ENCODE measurements at places on chromosomes 2 and 18. TPM values are rescaled to one million over a fixed set of nuclear protein-coding genes. Genes with fewer than 3 reads are reported as not detected.

The GPR39 gene
- total RNA-seq, result 0.20 TPM

DNA sequence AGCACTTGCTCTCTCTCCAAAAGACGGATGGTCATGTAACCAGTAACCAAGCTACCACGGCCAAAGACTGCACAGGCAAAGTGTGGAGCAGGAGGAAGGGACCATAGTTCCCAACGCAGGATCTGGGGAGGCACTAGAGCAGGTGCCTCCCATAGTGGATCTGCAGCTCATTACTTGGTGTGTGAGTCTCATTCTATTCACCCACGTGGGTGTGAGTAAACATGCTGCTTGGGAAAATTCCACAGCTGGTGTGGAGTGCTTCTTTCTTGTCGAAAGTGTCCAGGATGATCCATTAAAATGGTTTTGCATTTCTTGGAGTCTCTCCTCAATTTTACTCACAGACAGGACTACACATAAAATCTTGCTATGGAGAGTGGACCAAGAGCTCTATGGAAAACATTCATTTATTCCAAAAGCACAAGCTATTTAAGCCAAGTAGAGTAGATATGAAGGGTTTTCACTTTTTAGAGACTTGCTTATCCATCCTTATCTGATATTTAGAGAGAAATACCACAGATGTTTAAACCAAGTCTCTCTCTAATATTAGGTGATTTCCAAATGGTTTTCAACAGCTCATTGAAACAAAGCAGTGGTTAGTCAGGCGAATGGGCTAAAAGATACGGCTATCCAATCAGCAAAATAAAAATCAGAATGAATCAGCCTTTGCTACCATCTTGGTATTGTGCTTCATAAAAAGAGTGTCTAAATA is 104.3 kb upstream of the CCDC195 start:
- no peak for DNase-seq

GRCh38 chr2:62227386-62228075 is 31.6 kb downstream of the B3GNT2 start:
- no peak for DNase-seq

DNA sequence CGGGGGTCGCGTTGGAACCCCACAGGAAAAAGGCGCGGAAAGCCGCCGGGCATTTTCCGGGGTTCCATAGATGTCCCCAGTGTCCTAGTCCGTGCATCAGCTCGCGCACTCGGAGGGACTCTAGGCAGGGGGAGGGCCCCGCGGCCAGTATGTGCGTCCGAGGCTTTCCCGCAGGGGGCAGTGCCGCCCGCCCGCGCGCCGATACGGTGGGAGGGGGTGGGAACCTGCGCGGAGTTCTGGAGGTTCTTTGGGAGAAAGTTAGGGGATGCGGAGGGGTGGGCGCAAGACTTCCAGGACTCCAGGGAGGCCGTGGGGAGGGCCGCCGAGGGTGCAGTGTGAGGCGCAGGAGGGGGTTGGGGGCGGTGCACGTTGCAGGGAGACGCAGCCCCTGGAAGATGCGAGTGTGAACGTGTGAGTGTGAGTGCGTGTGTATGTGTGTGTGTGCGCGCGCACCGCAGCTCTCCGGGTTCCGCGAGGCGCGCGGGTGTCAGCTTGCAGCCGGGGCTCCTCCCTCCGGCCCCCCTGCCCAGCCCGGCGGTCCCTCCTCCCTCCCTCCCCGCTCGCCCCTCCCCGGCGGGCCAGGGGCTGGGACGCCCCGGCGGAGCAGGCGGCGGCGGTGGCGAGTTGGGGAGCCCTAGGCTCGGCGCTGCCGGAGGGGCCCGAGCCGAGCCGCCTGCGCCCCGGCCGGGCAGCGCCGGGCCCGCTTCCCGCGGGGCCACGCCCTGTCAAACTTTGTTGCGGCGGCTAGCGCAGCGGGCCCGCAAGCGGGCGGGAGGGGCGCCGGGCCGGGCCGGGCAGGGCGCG is at the start of gene TCF7L1:
TSS of gene TCF7L1 (plus strand) at position 559 of the 804 bp plus-strand sequence. CDS start 293 bp downstream, outside the sequence.
- peak; percentile 95 for DNase-seq

GRCh38 chr2:419687-420317 is 131.9 kb upstream of the ALKAL2 start:
- DNase-seq, result no peak

- DNase-seq, result no peak
These were observed 66.9 kb upstream of the FZD5 start for GRCh38 chr2:207836521-207837133.

The NAT8 gene
- not detected for total RNA-seq

The IL37 gene
- 2.0 TPM for total RNA-seq

The IGFBP2 gene
- total RNA-seq, result 80.0 TPM

The LRATD1 gene
- 27.8 TPM for total RNA-seq

DNA sequence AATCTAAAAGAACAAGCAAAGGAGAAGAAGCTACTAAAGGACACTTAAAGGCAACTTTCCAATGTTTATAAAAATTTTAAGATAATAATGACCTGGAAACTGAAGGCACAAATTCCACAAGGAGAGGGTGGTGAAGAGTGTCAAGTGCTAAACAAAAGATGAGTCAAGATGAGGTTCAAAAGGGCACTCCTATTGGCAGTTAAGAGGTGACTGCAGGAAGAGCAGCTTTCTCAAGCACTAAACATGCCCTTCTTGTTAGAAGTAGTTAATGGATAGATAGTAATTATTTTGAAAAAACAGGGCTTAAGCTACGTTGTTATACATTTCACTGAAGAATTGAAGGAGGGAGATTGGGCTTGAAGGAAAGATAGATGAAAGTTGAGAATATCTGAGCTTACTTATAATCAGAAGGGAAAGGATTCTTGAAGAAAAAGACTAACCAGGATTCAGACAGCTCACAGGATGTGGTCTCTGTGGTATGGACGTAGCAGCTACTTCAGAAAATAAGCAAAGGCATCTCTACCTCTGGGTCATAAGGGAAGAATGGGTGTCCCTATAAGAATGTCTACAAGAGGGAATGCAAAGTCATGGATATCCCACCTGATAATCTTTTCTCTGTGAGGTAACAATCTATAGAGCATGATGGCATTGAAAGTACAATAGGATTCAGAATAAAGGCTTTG is 454.7 kb upstream of the SLC39A10 start:
- DNase-seq, result no peak

The MRO gene
- total RNA-seq, result 0.30 TPM

- DNase-seq, result no peak
These were observed 95.4 kb downstream of the CABLES1 start for GRCh38 chr18:23230686-23231085.

The PFN4 gene
- total RNA-seq, result 0.49 TPM

- DNase-seq, result no peak
These were observed 4.7 kb downstream of the IMP4 start for GRCh38 chr2:130347220-130347925.

- DNase-seq, result no peak
These were observed 192.1 kb downstream of the MBD2 start for GRCh38 chr18:54032412-54032811.

The CPS1 gene
- 4.7 TPM for total RNA-seq

DNA sequence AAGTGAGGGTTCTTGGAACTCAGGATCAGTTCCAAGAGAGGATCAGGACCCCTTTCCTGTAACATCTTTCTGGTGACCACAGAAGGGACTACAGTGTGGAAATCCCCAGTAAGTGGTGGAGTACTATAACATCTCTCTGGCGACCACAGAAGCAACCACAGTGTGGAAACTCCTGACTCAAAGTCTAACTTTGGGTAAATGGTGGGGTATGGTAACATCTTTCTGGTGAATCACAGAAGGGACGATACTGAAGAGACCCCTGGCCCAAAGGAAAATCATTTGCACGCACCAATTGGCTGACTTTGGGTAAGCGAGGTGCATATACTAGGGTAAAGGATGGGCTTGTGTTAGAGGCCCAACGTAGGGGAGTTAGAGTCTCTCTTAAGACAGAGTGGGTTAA is 56.3 kb upstream of the GULP1 start:
- DNase-seq, result no peak

GRCh38 chr18:54209471-54210180 is 14.8 kb downstream of the MBD2 start:
- DNase-seq, result no peak

GRCh38 chr2:12251121-12251520 is 465.6 kb upstream of the TRIB2 start:
- no peak for DNase-seq

DNA sequence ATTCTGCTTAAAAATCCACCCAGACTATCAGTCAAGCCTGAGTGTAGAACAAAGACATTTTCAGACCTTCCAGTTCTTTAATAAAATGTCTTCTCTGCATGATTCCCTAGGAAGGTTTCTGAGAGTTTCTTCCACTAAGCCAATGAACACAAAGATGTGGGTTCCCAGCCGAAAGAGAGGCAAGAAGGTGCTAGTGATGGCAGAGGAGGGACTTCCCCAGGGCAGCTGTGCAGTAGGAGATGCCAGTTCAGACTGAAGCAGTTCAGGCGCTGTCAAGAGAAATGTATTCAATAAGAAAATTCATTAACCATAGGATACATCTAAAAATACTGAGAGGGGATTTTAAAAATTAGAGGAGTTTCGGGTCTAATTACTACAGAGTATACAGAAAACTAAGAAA is 83.3 kb downstream of the RND3 start:
- no peak for DNase-seq

GRCh38 chr2:126719833-126720351 is 63.9 kb downstream of the GYPC start:
- DNase-seq, result no peak

GRCh38 chr2:69827796-69828540 is 1.5 kb upstream of the GMCL1 start:
- no peak for DNase-seq

DNA sequence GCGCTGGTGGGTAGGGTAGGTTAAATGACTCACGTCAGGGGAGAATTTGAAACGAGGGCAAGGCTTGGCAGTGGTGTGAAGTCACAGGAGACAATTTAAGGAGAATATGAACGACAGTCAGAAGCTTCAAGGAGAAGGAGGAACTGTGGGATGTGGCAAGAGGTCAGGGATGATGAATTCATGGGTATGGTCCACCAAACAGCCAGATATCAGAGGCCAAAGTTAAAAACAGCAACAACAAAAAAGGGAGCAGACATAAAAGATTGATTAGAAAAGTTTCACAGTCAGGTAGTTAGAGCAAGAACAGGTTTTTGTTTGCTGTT is 1.4 kb upstream of the ZNF396 start:
- no peak for DNase-seq

The FEV gene
- total RNA-seq, result not detected

GRCh38 chr2:205045706-205046105 is 500.4 kb downstream of the PARD3B start:
- DNase-seq, result no peak

The PPP1R1C gene
- 0.59 TPM for total RNA-seq

- DNase-seq, result peak; percentile 63
These were observed 239.5 kb upstream of the COL3A1 start for GRCh38 chr2:188734691-188735090.

GRCh38 chr2:200667413-200667812 is 81.6 kb downstream of the AOX1 start:
- no peak for DNase-seq

DNA sequence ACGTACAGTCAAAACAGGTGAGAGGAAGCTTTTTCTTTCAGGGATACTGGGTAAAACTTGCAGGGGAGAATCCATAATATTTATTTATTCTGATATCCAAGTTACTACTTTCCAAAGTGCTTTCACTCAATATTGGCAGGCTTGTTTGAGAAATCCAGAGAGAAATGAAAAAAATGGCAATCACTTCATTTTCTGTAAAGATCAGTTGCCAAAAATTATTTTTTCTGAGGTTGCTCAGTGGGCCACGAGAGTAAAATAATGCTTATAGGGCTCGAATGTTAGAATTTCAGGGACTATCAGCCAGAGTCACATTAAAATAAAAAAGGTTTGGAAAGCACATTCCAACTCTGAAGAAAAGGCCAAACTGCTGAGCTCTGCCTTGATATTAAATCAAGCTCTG is 324.6 kb upstream of the RND3 start:
- peak; percentile 59 for DNase-seq

The LONRF2 gene
- total RNA-seq, result 2.8 TPM

The C2orf49 gene
- 14.4 TPM for total RNA-seq

- peak; percentile 73 for DNase-seq
These were observed 49.8 kb upstream of the OTX1 start for GRCh38 chr2:63000801-63001200.

The AFG3L2 gene
- 34.8 TPM for total RNA-seq

DNA sequence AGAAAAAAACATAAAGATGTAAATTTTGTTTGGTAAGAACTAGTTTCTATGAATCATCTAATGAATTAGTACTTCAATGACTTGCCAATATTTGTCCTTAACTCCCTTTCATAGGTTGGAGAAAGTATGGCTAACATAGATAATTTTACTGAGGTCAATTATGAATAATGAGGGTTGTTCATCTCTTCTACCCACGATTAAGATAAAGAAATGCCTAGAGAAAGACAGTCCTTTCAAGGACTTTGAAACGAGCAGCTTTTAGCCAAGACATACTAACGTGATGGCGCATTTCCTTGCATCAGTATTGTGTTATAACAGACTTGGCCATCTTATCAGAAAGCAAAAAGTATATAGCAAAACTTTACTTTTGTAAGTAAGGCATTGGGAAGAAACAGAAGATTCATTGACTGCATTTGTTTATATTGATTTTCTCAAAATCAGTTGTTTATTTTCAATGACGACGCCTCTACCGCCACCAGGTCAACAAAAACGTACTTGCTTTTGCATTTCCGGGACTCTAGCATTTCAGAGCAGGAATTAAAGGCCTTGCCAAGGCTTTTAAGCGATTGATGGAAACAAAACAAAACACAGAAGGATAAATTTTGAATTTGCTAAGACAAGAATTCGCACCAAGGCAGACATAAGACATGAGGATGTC is 961 bp downstream of the RBM43 start:
- DNase-seq, result peak; percentile 56

GRCh38 chr2:68185541-68186164 is 28.0 kb downstream of the PNO1 start:
- DNase-seq, result no peak

GRCh38 chr2:9174771-9175437 is 31.7 kb upstream of the ASAP2 start:
- no peak for DNase-seq

DNA sequence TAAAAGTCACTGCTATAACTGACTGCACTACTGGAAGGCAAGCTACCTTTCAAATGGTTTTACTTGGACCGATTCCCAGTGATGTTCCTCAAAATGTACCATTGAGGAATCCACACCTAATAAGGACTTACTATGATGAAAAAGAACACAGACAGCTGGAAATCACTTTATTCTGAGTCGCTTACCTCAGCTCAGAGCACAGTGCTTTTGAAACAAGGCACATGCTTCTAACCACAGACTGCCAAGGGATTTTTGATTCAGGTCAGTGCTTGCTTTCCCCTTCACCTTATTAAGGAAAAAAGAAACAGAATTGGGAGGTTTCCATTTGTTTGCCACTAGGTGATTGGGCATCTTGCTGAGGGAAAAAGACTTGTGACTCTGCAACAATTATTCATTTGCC is 707.5 kb upstream of the FSHR start:
- DNase-seq, result no peak

DNA sequence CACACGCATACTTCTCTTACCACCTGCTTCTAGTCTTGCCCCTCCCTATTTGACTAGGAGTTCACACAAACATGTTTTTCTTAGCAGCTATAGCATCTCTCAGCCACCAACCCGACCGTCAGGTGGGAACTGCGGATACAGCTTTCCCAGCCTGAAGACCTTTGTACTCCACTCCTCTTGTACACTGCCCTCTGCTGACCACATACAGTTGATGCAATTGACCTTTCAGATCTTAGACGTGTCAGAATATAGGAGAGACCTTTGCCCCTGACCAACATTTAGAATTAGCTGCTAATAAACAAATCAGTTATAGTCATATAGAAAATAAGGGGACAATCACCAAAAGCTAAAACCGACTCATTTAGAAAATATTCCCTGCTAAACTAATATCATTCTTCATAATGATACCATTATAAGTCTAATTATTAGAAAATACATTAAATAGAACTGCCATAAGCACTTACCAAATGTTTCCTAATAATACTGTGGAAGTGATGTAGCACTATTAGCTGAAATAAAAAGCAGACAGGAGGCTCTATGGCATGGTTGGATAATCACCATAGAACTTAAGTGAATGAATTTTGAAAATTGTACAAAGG is 208.4 kb downstream of the RAD51AP2 start:
- no peak for DNase-seq

Data from skin of body (tissue), 3 donors.